ENCODE measurements at places on chromosomes 7 and 10. TPM values are rescaled to one million over a fixed set of nuclear protein-coding genes. Genes with fewer than 3 reads are reported as not detected.

DNA sequence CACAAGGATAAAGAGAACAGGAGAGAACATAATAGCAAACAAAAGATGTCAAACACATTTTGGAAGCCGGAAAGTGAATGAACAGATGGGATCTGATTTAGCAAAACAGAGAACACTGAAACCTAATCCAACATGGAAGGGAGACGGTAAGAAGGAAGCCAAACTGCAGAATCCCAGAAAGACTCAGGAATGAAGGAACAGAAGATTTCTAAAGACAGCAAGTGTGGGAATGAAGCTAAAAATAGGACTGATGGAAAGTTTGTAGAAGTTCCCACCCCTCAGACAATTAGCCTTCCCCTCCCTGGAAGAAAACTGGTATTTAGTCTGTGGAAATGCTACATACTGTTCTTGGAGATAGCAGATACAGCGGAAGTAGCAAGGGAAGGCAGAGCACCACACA lies 40.8 kb downstream of the SLC16A12 start:
- H3K36me3 ChIP-seq: no peaks in the 10 kb centered on the region
- DNase-seq: peak; percentile 80
- peak overlapping the region; percentile 43 for H3K27ac ChIP-seq

CAMK1D gene
- total RNA-seq: 5.1 TPM

GRCh38 chr10:101367569-101368453 lies 13.8 kb downstream of the BTRC start:
- H3K27me3 ChIP-seq: no peaks in the 10 kb centered on the region
- H3K27ac ChIP-seq: no peak overlapping the region
- peaks cover 8% of the 10 kb centered on the region for H3K36me3 ChIP-seq
- DNase-seq: no peak
- no peaks in the 10 kb centered on the region for H3K4me1 ChIP-seq

GSTK1 gene
- 80.2 TPM for total RNA-seq

GRCh38 chr7:157299613-157300368 lies 37.0 kb upstream of the DNAJB6 start:
- no peak overlapping the region for H3K4me3 ChIP-seq
- DNase-seq: peak; percentile 36
- peaks cover 3% of the 10 kb centered on the region for H3K27me3 ChIP-seq
- peak overlapping the region; percentile 65 for H3K27ac ChIP-seq
- no peaks in the 10 kb centered on the region for H3K36me3 ChIP-seq

GRCh38 chr10:70169011-70169410 lies 1.3 kb downstream of the SAR1A start:
- H3K27me3 ChIP-seq: no peaks in the 10 kb centered on the region
- peaks cover 16% of the 10 kb centered on the region for H3K4me1 ChIP-seq

DNA sequence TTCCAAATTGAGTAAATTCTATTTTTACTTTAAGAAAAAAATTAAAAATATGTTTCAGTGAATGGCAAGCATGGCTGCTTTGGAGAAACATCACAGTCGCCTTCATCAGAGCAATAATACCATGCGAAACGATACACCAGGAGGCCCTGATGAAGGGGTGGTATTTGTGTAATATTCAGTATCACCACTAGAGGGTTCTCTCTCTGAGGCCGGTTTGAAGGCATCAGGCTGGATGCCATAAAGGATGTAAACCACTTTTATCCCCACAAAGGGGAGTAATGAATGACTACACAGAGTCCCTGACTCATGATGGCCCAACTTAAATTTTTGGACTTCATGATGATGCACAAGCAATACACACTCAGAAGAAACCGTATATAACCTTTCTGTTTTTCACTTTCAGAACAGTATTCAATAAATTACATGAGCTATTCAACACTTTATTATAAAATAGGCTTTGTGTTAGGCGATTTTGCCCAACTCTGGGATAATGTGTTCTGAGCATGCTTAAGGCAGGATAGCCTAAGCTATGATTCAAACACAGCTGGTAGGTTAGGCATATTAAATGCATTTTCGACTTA lies 95.5 kb downstream of the PPP1R17 start:
- H3K36me3 ChIP-seq: no peaks in the 10 kb centered on the region
- DNase-seq: peak; percentile 29
- no peak overlapping the region for H3K4me3 ChIP-seq
- H3K27me3 ChIP-seq: no peaks in the 10 kb centered on the region
- H3K4me1 ChIP-seq: no peaks in the 10 kb centered on the region

All from muscle of leg (tissue), 16 donors.